Bronchus fibroblast of lung (primary cell): ENCODE measurements at places on chromosomes 1 and 21. TPM values are rescaled to one million over a fixed set of nuclear protein-coding genes. Genes with fewer than 3 reads are reported as not detected.

Gene GJB4
- total RNA-seq = not detected in 2 replicates

Gene IL22RA1
- total RNA-seq = not detected in 2 replicates

Gene RNF186
- not detected in 2 replicates for total RNA-seq

Gene AMPD1
- not detected in 2 replicates for total RNA-seq

Gene S100A9
- not detected in 2 replicates for total RNA-seq

Gene RIPPLY3
- total RNA-seq = not detected in 2 replicates

Gene SYT2
- total RNA-seq = not detected in 2 replicates

Gene AXDND1
- total RNA-seq = 0.30 TPM in 1 of 2 replicates, not detected in the other

Gene TNFRSF1B
- total RNA-seq = 9.4 and 11.9 TPM in 2 replicates

Gene SLC30A10
- not detected in 2 replicates for total RNA-seq

Gene SHCBP1L
- not detected in 2 replicates for total RNA-seq

Gene PLEKHG5
- 8.3 and 10.6 TPM in 2 replicates for total RNA-seq

Gene C1orf21
- total RNA-seq = 8.8 and 12.1 TPM in 2 replicates

Gene MAP3K21
- 0.67 and 0.89 TPM in 2 replicates for total RNA-seq

Gene NPPA
- total RNA-seq = not detected in 2 replicates

Gene TRAPPC3
- total RNA-seq = 80.0 and 95.3 TPM in 2 replicates

Gene LRRC8B
- 4.6 and 5.4 TPM in 2 replicates for total RNA-seq

Gene CLIC6
- under 0.01 and 0.15 TPM in 2 replicates for total RNA-seq

Gene WDR64
- total RNA-seq = not detected in 2 replicates

Gene NBPF1
- total RNA-seq = 10.1 and 13.6 TPM in 2 replicates

Gene LGR6
- total RNA-seq = under 0.01 TPM in 1 of 2 replicates, not detected in the other

Gene OPTC
- not detected in 2 replicates for total RNA-seq

Gene RNF220
- 104 and 106 TPM in 2 replicates for total RNA-seq

Gene C8A
- total RNA-seq = not detected in 2 replicates

Gene HPCAL4
- total RNA-seq = not detected in 2 replicates

Gene GLIS1
- total RNA-seq = 3.4 and 3.9 TPM in 2 replicates

Gene CORT
- 0.50 TPM in 1 of 2 replicates, not detected in the other for total RNA-seq

Gene FMOD
- 2.2 TPM in 2 replicates for total RNA-seq

Gene SLFNL1
- total RNA-seq = under 0.01 TPM in 2 replicates

Gene LCE1D
- not detected in 2 replicates for total RNA-seq

Gene AGBL4
- 0.15 TPM in 1 of 2 replicates, not detected in the other for total RNA-seq

Gene LAMC1
- total RNA-seq = 101 and 120 TPM in 2 replicates

Gene PLPP3
- 29.3 and 35.5 TPM in 2 replicates for total RNA-seq

Gene AQP10
- total RNA-seq = not detected in 2 replicates

Gene HAO2
- not detected in 2 replicates for total RNA-seq

Gene AKR7A3
- total RNA-seq = 0.59 and 0.84 TPM in 2 replicates

Gene MEGF6
- 1.2 and 1.3 TPM in 2 replicates for total RNA-seq

Gene SEMA4A
- 0.67 and 0.74 TPM in 2 replicates for total RNA-seq

Gene MARK1
- total RNA-seq = 0.89 and 1.2 TPM in 2 replicates

Gene RGS7
- 0.45 and 0.50 TPM in 2 replicates for total RNA-seq

Gene TMEM69
- total RNA-seq = 19.5 and 21.6 TPM in 2 replicates

Gene ADCY10
- total RNA-seq = not detected in 2 replicates

Gene RGS16
- total RNA-seq = 0.15 TPM in 1 of 2 replicates, not detected in the other

Gene KCNJ15
- total RNA-seq = 0.15 TPM in 1 of 2 replicates, not detected in the other

Gene SPATA45
- total RNA-seq = not detected in 2 replicates
